Right lung (tissue), 10 donors: ENCODE measurements at places on chromosomes 4 and X. TPM values are rescaled to one million over a fixed set of nuclear protein-coding genes. Genes with fewer than 3 reads are reported as not detected.
A peak's percentile ranks its signal among the peaks of the same experiment; 100 is the strongest.

DNA sequence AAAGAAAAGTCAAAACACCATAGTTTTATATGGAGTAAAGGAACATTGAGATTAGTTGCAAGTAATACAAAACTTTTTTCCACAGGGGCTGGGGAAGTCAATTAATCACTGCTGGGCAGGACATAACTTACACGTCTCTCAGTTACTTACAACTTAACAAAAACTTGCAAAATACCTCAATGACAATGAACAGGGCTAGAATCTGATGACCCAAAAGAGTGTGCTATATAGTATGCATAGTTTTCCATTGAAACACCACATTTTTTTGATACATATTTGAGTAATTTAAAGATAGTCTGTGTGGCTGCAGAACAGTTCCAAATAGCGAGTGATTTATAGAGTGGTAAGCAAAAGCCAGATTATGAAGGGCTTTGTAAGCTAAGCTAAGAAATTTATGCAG is 172.3 kb upstream of the TRPC5 start:
- no peak for DNase-seq

GRCh38 chrX:46864606-46865005 is 27.8 kb downstream of the RP2 start:
- DNase-seq: no peak

DNA sequence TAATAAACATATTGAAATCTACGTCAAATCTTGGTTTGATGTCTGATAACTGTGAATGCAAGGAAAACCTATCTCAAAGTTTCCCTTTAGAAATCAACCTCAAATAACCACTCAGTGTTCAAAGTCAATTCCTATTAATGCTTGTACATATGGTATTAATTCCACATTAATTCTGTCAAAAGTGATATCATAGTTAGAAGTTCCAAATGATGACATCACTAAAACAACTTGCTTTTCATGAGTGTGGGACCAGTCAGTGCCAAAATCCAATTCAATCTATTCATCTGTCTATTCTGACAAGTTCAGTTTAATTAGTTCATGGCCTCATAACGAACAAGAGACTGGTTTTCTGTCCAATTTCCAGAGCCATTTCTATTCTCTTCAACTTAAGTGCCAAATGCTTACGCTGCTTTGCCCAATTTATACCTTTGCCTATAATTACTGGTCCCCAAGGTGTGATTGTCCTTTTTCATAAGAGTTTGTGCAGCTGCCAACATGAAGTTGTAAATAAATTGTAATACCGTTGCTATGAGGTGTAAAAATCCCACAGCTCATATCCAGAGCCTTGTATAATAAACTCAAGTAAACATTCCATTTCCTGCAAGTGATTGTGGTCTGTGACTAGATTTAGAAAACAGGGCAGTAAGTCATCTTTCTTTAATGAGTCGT is 476.2 kb downstream of the RAB28 start:
- no peak for DNase-seq

DNA sequence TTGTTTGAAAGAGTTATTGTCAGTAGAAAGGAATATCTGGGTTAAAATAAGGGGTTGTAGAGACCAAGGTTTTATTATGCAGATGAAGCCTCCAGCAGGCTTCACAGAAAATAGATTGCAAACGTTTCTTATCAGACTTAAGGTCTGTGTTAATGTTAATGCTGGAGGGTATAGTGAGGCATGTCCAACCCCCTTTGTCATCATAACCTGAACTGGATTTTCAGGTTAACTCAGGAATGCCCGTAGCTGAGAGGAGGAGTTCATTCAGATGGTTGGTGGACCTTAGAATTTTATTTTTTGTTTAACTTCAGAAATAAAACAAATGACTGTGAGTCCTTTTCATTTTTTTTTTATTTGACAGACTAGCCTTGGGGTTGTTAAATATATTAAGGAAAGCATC is 354.1 kb downstream of the GPM6A start:
- DNase-seq: no peak

DNA sequence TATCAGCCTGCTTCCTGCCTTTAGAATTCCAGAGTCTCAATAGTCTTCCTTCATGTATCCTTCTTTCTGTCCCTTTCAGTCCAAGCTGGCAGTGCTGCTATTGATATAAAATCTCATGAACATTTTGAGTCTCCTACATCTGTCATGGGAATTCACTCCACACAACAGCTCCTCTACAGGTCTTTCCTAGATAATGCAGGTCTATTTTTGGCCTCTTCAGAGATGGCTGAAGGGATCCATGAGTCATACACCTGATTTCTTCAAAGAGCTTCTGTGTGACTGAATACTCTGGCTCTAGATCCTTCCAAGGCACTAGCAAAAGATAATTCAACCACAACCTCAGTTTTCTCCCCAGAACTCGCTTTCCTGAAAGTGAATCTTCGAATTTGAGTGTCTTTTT is 115.4 kb downstream of the STPG2 start:
- DNase-seq: no peak

GRCh38 chr4:158316264-158316663 is 106.0 kb downstream of the TMEM144 start:
- DNase-seq: no peak

DNA sequence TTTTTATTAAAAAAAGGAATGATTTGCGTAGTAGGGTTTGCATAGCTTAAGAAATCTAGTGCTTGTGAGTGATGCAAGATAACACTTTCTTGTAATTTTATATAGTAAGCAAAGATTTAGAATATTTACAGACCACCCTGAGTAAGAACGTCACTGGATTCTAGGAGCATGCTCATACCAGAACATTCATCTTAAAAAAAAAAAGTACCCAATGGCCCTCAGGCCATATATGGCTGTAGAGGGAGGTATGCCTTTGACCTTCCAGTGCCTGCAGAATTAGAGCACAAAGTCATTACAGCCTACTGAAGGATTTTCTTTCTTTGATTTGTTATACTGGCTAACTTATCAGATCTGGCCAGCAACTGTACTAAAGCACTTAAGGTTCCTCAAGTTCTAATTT is 236.3 kb upstream of the GYPA start:
- DNase-seq: no peak

GRCh38 chrX:104427073-104427472 is 138.9 kb upstream of the IL1RAPL2 start:
- DNase-seq: no peak

DNA sequence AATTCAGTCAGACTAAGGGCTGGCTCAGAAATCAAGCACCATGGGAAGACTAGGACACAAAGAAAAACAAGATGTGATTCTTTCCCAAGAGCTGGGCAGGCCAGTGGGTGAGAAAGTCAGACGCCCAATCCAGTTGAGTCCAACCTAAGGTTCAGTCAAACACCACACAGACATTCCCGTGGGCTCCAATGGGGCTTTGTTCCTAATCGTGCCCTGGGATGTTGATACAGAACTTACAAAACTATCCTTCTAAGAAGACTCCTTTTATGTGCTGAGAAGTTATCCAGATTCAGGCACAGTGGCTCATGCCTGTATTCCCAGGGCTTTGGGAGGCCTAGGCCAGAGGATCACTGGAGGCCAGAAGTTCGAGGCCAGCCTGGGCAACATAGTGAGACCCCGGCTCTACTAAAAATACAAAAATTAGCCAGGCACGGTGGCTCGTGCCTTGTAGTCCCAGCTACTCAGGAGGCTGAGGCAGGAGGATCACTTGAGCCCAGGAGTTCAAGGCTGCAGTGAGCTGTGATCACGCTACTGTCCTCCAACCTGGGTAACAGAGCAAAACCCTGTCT is 3.7 kb downstream of the BLOC1S4 start:
- DNase-seq: no peak

- peak; percentile 12 for DNase-seq
Observed at GRCh38 chr4:159460371-159460770, 357.5 kb downstream of the RAPGEF2 start.

DNA sequence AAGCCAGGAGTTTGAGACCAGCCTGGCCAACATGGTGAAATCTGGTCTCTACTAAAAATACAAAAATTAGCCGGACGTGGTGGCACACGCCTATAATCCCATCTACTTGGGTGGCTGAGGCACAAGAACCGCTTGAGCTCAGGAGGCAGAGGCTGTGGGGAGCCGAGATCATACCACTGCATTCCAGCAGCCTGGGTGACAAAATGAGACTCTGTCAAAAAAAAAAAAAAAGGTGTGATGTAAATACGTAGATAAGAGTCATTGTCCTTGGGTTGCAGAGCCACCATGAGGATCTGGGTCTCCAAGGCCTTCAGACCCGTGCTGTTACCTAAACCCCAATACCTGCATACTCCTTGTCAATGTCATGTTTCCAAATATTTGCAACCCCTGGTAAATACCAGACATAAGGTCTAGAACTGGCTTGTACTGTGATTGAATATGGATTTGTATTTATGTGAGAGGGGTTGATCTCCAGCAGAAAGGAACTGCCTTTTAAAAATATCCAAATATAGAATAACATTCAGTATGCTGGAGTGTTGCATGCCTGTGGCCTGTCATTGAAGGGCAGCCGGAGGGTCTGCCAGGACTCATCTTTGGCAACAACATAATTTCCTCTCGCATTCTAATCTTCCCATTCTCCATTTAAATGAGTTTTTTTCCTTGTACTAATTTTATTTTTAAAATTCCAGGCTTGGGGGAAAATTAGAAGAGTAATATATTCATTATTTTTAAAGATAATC is 40.4 kb downstream of the ATXN3L start:
- no peak for DNase-seq

DNA sequence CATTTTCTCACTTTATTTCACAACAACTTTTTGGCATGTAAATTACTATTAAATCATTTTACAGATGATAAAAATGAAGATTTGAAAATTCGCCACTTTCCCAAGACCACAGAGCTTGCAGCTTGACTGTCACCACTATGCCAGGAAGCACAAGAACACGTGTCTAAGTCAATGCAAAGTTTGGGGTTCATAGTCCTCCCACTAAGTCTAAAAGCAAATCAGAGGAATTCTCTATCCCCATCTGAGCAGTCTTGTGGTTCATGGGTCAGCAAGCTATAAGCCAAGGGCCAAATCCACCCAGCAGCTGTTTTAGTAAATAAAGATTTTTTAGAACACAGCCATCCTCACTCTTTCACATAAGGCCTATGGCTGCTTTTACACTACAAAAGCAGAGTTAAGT is 833.3 kb upstream of the INTU start:
- DNase-seq: peak; percentile 64

DNA sequence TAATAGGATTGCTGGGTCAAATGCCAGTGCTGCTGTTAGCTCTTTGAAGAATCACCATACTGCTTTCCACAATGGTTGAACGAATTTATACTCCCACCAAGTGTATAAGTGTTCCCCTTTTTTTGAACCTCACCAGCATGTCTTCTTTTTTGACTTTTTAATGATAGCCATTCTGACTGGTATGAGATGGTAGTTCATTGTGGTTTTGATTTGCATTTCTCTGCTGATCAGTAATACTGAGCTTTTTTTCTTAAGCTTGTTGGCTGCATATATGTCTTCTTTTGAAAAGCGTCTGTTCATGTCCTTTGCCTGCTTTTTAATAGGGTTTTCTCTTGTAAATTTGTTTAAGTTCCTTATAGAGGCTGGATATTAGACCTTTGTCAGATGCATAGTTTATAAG is 14.8 kb downstream of the USP38 start:
- no peak for DNase-seq

DNA sequence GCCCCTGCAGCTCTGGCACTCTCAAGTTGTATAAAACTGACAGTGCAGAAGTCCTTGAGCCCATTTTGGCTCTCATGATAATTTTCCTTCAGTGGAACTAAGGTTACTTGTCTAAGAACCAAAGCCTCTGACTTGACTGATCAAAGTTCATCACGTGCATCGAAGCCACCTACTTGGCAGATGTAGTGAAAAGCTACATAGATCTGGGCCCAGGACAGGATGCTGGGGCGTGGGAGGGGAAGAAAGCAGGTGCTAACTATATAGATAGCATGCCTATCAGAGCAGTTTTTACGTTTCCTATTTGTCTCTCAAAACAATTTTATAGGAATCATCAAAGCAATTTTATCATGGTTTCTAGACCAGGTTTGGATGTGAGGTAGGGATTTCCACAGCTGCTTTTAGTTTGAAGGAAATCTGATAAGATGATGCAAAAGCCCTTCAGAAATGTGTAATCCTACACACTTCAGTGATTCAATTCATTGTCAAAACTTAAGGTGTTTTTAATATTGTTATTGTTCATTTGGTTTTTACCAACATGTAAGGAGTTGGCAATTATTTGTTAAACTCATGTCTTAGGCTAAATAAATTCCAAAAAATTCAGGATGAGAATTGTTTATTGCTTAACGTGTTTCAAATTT is 1.2 kb upstream of the CD40LG start:
- DNase-seq: no peak

DNA sequence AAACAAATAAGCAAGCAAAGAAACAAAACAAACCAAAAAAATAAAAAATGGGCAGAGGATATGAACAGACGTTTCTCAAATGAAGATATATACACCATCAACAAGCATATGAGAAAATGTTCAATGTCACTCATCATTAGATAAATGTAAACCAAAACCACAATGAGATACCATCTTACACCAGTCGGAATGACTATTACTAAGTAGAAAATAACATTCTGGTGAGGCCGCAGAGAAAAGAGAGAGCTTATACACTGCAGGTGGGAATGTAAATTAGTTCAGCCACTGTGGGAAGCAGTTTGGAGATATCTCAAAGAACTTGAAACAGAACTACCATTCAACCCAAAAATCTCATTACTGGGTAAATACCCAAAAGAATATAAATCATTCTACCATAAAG is 321.0 kb upstream of the SLIT2 start:
- DNase-seq: no peak

GRCh38 chr4:48047421-48047844 is 30.9 kb downstream of the NIPAL1 start:
- no peak for DNase-seq

DNA sequence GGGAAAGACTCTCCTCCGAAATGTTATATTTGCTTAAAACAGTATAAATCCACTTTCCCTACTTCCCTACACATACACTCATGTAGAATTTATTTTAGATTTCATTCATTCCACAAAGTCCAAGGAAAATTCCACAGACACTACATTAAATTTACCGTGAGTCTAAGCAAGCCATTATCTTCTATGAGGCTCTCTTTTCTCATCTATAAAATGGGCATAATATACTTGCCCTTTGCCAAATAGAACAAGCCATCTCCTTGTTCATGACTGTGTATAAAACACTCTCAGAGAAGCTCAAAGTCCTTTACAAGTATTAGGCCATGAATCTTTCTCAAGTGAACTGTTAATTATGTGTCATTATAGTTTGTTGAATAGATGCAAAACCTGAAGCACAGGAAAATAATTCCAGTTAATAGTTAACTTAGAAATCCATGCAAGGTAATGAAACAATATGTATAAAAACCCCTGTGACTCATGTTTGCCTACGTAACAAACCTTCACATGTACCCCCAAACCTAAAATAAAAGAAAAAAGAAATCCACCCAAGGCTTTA is 10.7 kb downstream of the TEC start:
- DNase-seq: no peak

DNA sequence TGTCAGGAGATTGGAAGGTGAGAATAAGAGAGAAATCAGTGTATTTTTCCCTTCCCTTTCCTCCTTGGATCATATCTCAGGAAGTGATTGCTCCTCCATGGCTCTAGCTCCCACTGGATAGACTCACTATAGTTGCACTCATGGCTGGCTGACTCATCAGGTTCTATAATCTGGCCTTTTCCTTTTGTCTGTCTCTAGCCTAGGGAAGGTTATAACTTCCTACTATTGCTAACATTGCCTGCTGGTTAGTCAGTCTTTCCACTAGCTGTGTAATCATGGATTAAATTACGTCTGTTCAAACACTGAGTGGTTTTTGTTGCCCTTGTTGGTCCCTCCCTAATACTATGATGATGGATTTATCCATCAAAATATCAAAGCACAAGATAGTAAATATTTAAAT is 195.5 kb upstream of the VEGFC start:
- no peak for DNase-seq

- no peak for DNase-seq
Observed at GRCh38 chr4:1177274-1178141, 5.1 kb upstream of the SPON2 start.

LYAR gene
- polyA plus RNA-seq: 20.0 TPM

LPAR4 gene
- polyA plus RNA-seq: 7.2 TPM

MGARP gene
- 0.45 TPM for polyA plus RNA-seq
